ENCODE measurements at places on chromosomes 6 and 20.

GRCh38 chr6:56541741-56542360 lies 100.8 kb downstream of the DST start:
- no peak for DNase-seq

GRCh38 chr20:64133951-64134407 lies 26.6 kb upstream of the NPBWR2 start:
- DNase-seq, result no peak

- no peak for DNase-seq
Observed at GRCh38 chr6:4169028-4169789, 33.8 kb upstream of the ECI2 start.

DNA sequence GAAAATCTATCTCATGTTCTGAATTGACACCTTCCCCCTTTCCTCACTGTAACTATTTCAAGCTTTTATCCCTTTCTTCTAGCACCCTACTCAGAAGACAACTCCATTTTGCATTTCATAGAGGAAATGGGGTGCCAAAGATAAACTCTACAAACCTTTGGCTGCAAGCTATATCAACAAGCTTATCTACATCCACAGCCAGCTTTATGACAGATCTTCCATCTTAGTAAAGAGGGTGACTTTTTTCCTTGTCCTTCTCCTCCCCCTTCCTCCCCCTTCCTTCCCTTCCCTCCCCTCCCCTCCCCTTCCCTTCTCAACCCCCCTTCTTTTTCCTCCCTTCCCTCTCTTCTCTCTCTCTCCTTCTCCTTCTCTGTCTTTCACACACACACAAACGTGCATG lies 58.0 kb upstream of the OLIG3 start:
- no peak for DNase-seq
